ENCODE measurements at places on chromosomes 2 and 18.

DNA sequence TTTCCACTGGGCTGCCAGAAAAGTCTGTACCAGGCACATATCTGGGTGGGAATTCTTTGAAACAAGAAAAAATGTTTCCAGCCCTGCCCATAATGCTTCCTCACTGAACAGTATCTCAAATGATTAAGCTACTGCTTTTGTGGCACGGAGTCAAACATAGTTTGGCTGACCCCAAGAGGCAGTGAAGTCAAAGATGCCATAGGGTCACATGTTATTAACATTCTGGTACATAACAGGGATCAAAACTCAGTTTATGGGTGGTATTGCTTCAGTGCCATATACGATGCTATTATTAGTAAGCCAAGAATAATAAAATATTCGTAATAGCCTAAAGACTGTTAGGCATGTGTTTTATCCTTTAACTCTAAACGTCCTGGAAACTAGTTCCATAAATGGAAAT, 112.4 kb downstream of the FEZ2 start:
- H3K27ac ChIP-seq = no peak overlapping the region
- no peaks in the 10 kb centered on the region for H3K36me3 ChIP-seq
- H3K4me3 ChIP-seq = no peak overlapping the region
- peaks cover 18% of the 10 kb centered on the region for H3K4me1 ChIP-seq

DNA sequence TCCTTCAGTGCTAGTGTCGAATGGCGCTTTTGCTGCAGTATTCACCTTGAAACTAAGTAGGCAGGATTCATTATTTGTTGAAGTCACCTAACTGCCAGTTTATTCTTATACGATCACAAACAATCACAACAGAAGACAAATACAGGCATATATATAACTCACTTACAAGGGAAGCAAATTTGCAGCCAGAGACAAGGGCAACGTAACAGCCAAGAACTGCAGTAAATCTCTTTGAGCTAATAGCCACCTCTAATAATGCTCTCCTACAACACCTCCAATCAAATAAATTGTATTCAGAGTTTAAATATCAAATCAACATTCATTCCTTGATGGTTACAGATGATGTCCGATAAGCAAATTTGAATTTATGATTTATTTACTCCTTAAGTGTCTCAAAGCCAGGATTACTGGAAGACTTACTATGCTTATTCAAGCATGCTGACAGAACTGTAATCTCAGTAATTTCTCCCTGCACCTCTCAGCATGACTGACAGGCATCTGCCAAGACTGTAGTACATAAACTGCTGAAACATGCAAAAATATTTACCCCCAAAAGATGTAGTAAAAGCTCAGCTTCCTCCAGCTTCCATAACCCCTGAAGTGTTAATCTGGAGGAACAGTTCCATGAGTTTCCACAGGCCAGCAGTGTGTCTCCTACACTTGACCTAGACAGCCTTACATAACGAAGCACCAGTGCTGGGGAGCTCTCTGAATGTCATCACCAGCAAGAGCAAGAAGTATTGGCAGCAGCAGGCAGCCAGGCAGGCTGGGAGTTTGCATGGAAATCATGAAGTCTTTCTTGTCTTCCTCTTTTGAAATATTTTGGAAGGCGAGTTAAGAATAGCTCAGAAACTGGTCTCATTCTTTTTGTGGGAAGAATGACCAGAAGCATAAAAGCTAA, 20.9 kb upstream of the SCN1A start:
- H3K27ac ChIP-seq = no peak overlapping the region
- no peaks in the 10 kb centered on the region for H3K27me3 ChIP-seq
- no peaks in the 10 kb centered on the region for H3K4me1 ChIP-seq

- H3K4me1 ChIP-seq = no peaks in the 10 kb centered on the region
- H3K4me3 ChIP-seq = no peak overlapping the region
- no peak for DNase-seq
- H3K36me3 ChIP-seq = peaks cover 55% of the 10 kb centered on the region
- no peak overlapping the region for H3K27ac ChIP-seq
Measured at GRCh38 chr2:231455890-231456289, 8.4 kb downstream of the NCL start.

DNA sequence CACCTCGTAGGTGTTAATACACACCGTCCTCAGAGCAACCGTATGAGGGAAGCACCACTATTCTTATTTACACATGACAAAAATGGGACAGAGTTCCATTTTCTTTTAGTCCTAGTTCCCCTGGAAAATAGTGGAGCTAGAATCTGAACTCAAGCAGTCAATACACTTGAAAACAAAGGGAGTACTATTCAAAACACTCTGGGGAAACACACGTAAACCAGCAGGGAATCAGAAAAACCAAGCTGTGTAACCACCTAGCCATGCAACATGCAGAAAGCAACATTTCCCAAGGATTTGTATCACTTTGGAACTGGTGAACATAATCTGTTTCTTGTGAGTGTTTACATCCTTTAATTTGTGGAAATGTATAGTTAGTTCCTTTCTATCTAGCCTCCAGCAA, 208.2 kb downstream of the UBE2E3 start:
- no peak for DNase-seq
- no peak overlapping the region for H3K4me3 ChIP-seq
- H3K36me3 ChIP-seq = no peaks in the 10 kb centered on the region
- H3K27ac ChIP-seq = no peak overlapping the region

DNA sequence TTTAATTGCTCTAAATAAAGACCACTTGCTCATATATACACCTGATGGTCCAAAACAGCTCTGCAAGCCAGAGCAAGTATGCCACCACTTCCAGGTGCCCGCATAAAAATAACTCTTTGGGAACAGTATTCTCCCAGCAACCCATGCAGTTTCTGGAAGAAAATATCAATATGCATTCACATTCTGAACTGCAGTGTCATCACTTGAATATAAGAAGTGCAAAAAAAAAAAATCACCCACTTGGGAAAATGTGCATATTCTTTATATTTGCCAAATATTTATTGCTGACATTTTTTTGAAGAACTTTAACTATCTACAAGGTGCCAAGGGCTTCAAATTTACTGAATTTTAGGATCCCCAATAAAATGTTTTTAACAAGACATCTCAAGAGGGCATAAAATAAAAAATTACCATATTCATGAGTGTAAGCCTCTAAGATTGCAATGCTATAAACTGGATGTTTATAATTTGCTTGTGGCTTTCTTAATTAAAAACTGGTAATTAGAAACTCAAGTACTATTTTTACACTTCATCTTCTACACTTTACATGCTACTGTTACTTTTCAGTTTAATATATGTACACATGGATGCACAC, 360.6 kb upstream of the HNRNPA3 start:
- H3K27me3 ChIP-seq = no peaks in the 10 kb centered on the region
- no peaks in the 10 kb centered on the region for H3K36me3 ChIP-seq
- H3K27ac ChIP-seq = no peak overlapping the region
- H3K4me1 ChIP-seq = no peaks in the 10 kb centered on the region

GRCh38 chr2:23602116-23602515, 217.1 kb downstream of the KLHL29 start:
- no peak overlapping the region for H3K4me3 ChIP-seq
- H3K36me3 ChIP-seq = no peaks in the 10 kb centered on the region
- H3K27ac ChIP-seq = no peak overlapping the region
- DNase-seq = no peak
- H3K4me1 ChIP-seq = peaks cover 2% of the 10 kb centered on the region

DNA sequence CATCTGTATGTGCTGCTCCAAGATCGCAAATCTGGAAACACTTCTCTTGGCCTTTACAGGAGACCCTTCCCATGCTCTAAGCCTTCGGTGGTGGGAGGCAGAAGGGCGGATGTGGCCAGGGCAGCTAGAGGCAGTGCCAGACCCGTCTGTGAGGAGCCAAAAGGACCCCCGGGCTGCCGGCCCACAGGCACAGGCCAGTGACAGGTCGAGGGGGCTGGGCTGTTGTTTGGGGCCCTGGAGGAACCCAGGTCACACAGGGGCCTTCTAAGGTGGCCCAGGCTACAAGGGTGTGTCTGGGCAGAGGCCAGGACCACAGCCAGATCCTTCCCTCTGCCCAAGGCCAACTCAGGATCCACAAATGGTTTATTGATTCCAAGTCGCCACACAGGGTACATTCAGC, 49.4 kb downstream of the SLC66A2 start:
- no peaks in the 10 kb centered on the region for H3K4me1 ChIP-seq
- H3K27me3 ChIP-seq = no peaks in the 10 kb centered on the region
- H3K4me3 ChIP-seq = no peak overlapping the region
- H3K27ac ChIP-seq = no peak overlapping the region

GRCh38 chr2:119180892-119181291, 22.3 kb upstream of the C1QL2 start:
- no peak overlapping the region for H3K27ac ChIP-seq
- H3K4me3 ChIP-seq = no peak overlapping the region
- no peaks in the 10 kb centered on the region for H3K27me3 ChIP-seq
- H3K4me1 ChIP-seq = no peaks in the 10 kb centered on the region
- no peak for DNase-seq
- H3K36me3 ChIP-seq = no peaks in the 10 kb centered on the region

GRCh38 chr2:127528487-127528886, 2.2 kb upstream of the IWS1 start:
- no peaks in the 10 kb centered on the region for H3K27me3 ChIP-seq
- H3K4me3 ChIP-seq = no peak overlapping the region
- H3K4me1 ChIP-seq = peaks cover 13% of the 10 kb centered on the region
- DNase-seq = no peak

GRCh38 chr2:234249873-234250272, 199.4 kb downstream of the SPP2 start:
- H3K4me3 ChIP-seq = no peak overlapping the region
- DNase-seq = no peak
- no peaks in the 10 kb centered on the region for H3K27me3 ChIP-seq
- no peak overlapping the region for H3K27ac ChIP-seq

- DNase-seq = no peak
- H3K4me3 ChIP-seq = no peak overlapping the region
- no peak overlapping the region for H3K27ac ChIP-seq
- no peaks in the 10 kb centered on the region for H3K27me3 ChIP-seq
- H3K36me3 ChIP-seq = no peaks in the 10 kb centered on the region
Measured at GRCh38 chr2:16775899-16776231, 110.2 kb upstream of the CYRIA start.

DNA sequence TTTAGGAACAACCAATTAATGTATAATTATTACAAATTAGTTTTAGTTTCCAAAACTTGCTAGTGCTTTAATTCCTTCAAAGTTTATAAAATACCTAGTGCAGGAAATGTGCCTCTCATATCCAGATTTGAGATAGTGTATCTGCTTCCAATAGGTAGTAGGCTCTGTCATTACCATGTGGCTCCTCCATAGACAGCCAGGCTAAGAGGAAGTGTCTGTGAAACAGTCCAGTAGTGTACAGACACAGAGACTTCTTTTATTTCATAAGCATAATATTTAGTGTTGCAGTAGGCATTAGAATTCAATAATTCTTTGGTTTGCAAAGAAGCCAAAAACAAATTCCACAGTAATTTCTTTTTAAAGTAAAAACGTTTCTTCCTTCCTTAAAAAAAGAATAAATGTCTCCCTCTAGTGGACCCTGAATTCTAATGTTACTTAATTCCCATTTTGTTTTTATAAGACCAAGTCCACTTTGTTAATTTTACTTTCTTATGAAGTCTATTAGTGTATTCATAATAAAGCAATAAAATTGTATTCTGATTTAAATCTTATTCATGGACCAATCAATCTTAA, 101.2 kb downstream of the NEB start:
- no peaks in the 10 kb centered on the region for H3K36me3 ChIP-seq
- peaks cover 1% of the 10 kb centered on the region for H3K4me1 ChIP-seq

GRCh38 chr2:109402980-109403840, 210.6 kb downstream of the SEPTIN10 start:
- H3K27ac ChIP-seq = no peak overlapping the region
- no peaks in the 10 kb centered on the region for H3K27me3 ChIP-seq
- no peak overlapping the region for H3K4me3 ChIP-seq
- no peaks in the 10 kb centered on the region for H3K36me3 ChIP-seq
- H3K4me1 ChIP-seq = no peaks in the 10 kb centered on the region

- no peaks in the 10 kb centered on the region for H3K4me1 ChIP-seq
- H3K36me3 ChIP-seq = no peaks in the 10 kb centered on the region
- no peak overlapping the region for H3K4me3 ChIP-seq
- no peaks in the 10 kb centered on the region for H3K27me3 ChIP-seq
- DNase-seq = no peak
- no peak overlapping the region for H3K27ac ChIP-seq
Measured at GRCh38 chr2:176432434-176432833, 163.2 kb downstream of the MTX2 start.

DNA sequence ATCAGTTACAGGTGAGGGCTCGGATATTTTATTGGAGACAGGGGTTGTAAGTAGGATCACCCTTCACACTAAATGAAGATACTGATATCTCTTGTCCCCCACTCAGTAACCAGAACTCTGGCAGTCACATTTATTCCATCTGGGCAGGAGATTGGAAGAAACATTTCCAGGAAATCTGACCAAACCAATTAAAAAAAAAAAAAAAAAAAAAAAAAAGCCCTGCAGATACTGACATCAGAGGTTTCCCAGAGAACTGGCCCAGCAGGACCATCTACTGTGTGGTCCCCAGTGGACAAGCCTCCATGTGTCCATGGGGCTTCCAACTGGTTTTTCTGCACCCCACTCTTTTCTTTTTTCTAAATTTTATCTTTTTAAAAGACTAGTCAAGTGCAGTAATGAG, 41.3 kb downstream of the SH2D6 start:
- no peaks in the 10 kb centered on the region for H3K36me3 ChIP-seq
- no peaks in the 10 kb centered on the region for H3K4me1 ChIP-seq
- H3K4me3 ChIP-seq = no peak overlapping the region
- no peaks in the 10 kb centered on the region for H3K27me3 ChIP-seq

- H3K27ac ChIP-seq = peak overlapping the region; percentile 41
- no peaks in the 10 kb centered on the region for H3K36me3 ChIP-seq
- H3K4me3 ChIP-seq = no peak overlapping the region
- H3K4me1 ChIP-seq = no peaks in the 10 kb centered on the region
- no peak for DNase-seq
Measured at GRCh38 chr2:237904831-237905599, 45.6 kb downstream of the RAMP1 start.

- no peaks in the 10 kb centered on the region for H3K36me3 ChIP-seq
- H3K27me3 ChIP-seq = no peaks in the 10 kb centered on the region
- no peak overlapping the region for H3K4me3 ChIP-seq
- H3K4me1 ChIP-seq = no peaks in the 10 kb centered on the region
- H3K27ac ChIP-seq = no peak overlapping the region
Measured at GRCh38 chr2:180202467-180202951, 195.4 kb upstream of the CWC22 start.

DNA sequence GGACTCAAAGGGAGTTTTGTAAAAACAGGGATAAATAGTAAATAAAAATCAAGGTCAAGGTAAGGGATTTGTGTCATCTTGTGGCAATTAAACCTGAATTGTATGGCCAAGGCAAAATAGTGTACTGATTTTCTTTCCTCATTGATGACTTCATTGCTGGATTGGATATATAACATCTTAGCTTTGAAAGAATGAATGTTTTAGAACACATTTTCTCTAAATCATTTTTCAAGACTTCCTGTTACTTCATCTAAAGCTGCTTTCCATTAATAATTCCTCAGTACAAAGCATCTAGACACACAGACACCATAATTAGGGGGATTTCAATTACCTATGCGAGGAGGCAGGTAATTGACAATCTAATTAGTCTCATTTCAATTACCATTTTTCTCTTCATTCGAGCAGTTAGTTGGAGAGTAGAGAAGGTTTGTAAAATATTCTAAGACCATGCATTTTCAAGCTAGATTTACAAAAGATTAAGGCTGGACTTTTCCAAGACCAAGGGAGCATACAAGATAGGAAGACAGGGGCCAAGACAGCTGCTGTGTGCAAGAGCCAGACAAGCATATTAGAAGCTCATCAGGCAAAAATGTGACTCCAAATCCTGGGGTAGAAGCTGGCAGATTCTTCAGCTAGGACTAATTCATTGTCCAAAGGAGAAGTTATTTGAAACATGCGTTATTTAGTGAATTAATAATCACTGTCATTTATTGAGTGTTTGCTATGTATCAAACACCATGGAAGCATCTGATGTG, 253.6 kb downstream of the EPHA4 start:
- no peak for DNase-seq

GRCh38 chr2:235414422-235414821, 79.4 kb upstream of the AGAP1 start:
- no peaks in the 10 kb centered on the region for H3K36me3 ChIP-seq
- H3K27me3 ChIP-seq = no peaks in the 10 kb centered on the region
- H3K27ac ChIP-seq = no peak overlapping the region
- H3K4me3 ChIP-seq = no peak overlapping the region

Data from kidney (tissue), 22 donors.